ENCODE measurements at places on chromosomes 13 and 19.

DNA sequence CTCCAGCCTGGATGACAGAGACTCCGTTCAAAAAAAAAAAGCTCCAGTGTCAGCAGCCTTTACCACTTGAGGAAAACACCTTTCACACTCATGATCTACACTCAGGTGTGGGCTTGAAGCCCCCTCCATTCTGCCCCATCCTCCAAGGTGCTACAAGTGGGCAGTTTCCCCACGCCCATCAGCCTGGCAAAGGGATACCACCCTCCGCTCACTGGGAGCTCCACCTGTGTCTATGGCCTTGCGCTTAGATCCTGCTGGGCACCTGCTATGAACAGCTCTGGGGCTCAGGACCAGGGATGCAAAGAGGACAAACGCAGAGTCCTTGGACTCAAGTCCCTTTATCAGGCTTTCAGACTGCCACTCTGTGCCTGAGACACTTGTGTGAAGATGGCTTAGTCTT, 127.8 kb downstream of the CRYL1 start:
- no peak for DNase-seq

DNA sequence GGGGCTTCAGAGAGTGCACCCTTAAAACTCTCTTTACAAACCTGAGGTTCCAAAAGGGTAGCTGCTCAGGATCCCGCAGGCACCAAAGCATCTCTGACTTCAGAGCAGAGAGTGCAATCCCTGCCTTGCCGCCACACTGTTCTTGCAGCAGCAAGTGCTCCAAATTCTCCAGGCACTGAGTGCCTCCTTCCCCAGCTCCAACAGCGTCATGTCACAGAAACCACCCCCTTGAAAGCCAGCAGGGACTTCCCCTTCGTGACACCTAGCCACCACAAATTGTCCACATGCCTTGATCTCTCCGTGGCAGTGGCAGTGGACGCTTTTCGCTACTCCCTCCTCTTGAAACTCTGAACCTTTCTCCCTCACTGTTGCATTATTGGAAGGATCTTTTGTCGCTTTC, 39.9 kb downstream of the MBNL2 start:
- no peak for DNase-seq

DNA sequence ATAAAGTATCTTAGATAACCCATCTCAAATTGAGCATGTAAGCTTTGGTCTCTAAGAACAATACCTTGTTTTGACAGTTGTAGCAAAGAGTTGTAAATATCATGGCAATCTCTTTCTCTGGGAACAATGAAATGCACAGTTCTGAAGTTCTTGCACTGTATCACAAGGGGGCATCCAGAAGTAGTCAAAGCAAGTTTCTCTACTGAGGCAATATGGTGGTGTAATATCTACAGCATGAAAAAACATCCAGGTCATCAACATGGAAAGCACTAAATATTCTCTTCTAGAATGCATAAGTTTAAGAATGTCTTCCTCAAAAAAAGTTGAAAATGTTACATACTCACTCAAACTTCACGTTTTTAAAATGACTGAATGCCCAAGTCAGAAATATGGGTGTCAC, 19.6 kb downstream of the MTMR6 start:
- peak; percentile 17 for DNase-seq

DNA sequence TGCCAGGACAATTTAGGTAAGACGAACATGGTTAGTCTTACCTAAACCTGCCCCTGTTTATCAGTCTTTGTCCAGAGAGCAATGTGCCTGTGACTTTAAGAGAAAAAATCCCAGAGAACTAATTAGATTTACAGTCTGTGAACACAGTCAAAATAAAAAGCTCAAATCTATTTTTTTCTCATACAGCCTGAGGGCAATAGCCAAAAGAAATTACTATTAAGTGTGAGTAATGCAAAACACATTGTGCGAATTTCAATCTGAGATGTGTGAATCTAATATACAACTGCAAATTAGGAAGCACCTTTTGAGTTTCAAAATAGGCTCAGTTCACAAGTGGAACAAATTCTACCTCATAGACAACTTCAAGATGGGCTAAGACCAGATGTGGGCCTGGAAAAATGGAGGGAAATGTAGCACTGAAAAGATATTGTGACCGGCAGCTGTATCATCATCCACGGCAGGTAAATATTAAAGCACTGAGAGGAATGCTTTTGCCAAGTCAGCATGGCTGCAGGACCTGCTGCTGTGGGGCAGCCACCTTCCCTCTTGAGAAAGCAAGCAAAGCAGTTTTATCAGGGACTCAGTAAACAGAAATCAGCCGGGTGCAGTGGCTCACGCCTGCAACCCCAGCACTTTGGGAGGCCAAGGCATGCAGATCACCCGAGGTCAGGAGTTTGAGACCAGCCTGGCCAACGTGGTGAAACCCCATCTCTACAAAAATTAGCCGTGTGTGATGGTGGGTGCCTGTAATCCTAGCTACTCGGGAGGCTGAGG, 114.8 kb downstream of the KATNAL1 start:
- no peak for DNase-seq

- DNase-seq, result peak; percentile 8
Observed at GRCh38 chr19:40539070-40539469, 37.6 kb upstream of the SHKBP1 start.

GRCh38 chr13:111792956-111793355, 274.0 kb upstream of the SOX1 start:
- DNase-seq, result no peak

DNA sequence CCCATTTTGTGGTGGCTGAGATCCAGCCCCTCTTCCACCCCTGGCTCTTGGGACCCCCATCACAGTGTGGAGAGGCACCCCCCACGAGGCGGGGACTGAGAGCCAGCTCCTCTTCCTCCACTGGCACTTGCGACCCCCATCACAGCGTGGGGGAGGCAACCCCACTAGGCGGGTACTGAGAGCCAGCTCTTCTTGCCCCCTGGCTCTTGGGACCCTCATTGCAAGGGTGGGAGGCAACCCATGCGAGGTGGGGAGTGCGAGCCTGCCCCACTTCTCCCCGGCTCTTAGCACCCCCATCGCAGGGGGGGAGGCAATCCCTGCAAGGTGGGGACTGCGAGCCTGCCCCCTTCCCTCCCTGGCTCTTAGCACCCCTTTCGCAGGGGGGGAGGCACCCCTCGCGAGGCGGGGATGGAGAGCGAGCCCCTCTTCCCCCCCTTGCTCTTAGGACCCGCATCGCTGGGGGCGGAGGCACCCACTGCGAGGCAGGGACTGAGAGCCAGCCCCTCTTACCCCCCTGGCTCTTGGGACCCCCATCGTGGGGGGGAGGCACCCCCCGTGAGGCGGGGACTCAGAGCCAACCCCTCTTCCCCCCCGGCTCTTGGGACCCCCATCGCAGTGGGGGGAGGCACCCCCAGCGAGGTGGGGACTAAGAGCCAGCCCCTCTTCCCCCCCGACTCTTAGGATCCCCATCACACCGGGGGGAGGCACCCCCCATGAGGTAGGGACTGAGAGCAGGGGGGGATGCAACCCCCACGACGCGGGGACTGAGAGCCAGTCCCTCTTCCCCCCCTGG, 364.6 kb upstream of the SPRY2 start:
- DNase-seq, result no peak

GRCh38 chr19:41442473-41443355, at the start of gene ERICH4:
TSS of gene ERICH4 (plus strand) at chr19:41443156. CDS start at chr19:41443170, 14 bp downstream.
- no peak for DNase-seq

DNA sequence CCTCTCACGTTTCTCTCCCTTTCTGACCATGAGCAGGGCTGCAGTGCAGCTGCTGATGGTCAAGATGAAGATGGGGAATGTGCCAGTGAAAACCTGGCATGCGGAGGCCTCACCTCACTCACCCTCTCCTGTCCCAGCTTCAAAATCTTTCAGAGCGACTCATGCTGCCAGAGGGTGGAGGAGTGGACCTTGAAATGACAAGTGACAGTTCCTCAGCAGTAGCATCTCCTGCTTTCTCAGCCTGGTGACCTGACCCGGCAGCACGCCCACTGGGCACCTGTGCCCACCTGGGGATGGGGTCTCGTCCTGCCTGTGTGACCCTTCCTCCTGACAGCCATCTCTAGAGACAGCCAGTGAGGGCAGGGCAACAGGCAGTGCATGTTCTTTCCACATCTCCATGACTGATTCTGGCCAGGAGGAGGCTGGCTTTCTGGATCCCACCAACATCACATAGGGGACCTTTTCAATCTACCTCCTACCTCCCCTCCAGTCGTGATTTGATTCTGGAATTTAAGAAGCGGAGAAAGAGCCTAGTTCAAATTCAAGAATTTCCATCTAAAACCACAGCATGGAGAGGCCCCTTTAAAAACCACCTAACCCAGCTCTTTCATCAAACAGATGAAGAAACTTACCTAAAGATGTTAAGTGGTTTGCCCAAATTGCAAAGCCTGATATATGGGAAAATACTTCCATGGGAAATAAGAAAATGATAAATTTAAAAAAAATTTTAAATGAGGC, 45.8 kb downstream of the RFX2 start:
- DNase-seq, result no peak

- no peak for DNase-seq
Observed at GRCh38 chr13:23959231-23959862, 62.0 kb upstream of the C1QTNF9B start.

All from LHCN-M2 (cell line).